Stimulated activated CD8-positive, alpha-beta memory T cell treated with anti-CD3 and anti-CD28 coated beads, Interleukin-15, amount 100 ng/mL, for 24 hours (primary cell): ENCODE measurements at places on chromosomes 12 and 14.
A peak's percentile ranks its signal among the peaks of the same experiment; 100 is the strongest.

DNA sequence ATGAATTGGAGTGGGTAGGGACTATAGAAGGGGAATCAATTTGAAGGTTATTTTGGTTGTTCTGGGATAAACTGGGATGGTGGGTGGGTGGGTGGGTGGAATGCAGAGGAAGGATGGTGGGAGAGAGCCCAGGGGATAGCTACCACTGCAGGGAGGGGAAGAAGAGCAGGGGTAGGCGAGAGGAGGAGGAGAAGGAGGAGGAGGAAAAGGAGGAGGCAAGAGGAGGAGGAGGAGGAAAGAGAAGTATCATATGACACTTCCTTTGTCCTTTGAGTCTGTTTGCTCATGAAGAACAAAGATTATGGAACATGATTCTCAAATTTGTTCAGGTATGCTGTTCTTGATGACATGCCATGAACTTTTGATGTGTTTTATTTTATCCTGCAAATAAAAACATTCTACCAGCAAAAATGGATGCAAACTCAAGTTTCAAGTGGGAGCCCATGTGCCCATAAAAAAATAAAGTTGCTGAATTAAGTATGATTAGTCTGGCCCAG lies 4.1 kb upstream of the BEST3 start:
- no peak for DNase-seq

DNA sequence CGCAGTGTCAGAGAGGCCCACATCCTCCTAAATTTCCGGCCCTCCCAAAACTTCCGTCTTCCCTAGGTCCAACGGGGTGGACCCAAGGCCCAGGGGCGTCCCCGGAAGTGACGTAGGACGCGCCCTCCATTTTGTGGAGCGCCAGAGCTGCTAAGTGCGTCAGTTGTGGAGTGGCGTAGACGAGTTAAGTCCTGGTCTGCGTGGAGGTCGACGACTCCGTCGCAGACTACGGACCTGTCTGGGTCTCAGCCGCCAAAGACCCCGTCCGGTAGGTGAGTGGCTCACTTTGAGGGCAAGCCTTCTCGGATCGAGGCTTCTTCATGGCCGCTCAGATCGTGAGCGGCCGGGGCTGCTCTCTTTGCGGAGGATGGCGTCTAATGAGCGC lies at the start of gene SRSF5:
SRSF5 (plus strand) TSS at position 159 of the 385 bp plus-strand sequence. CDS start 1,015 bp downstream, outside the sequence.
- DNase-seq, result peak; percentile 88

- no peak for DNase-seq
These were observed 4.8 kb downstream of the CDKN1B start for GRCh38 chr12:12721814-12722434.

GRCh38 chr14:80663541-80663940 lies 278.0 kb downstream of the CEP128 start:
- DNase-seq, result no peak

DNA sequence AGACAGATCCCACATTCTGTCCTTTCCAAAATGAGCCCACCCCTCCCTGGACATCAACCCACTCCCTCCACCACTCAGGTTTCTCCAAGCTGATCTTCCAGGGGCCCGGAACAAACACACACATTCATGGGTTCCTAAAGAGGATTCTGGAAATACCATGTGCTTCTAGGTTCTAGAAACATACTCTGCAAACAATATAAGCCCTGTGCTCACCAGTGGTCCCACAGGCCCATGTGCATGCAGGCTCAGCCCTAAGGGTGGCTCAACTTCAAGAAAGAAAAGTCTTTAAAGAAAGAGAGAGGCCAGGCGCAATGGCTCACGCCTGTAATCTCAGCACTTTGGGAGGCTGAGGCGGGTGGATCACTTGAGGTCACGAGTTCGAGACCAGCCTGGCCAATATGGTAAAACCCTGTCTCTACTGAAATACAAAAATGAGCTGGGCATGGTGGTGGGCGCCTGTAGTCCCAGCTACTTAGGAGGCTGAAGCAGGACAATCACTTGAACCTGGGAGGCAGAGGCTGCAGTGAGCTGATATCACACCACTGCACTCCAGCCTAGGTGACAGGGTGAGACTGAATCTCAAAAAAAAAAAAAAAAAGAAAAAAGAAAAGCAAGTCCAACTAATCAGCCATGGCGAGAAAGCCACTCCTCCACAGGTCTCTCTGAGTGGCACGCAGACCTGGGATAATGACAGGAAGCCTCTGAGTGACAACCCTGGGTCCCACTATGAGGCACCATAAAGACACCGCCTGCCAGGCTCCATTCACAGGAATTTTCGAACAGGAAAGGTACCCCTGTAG lies 59.5 kb upstream of the PNMA1 start:
- DNase-seq, result no peak

GRCh38 chr14:69351911-69352310 lies 46.2 kb downstream of the ERH start:
- no peak for DNase-seq

GRCh38 chr14:74829251-74829650 lies 46.7 kb downstream of the PROX2 start:
- DNase-seq, result no peak

DNA sequence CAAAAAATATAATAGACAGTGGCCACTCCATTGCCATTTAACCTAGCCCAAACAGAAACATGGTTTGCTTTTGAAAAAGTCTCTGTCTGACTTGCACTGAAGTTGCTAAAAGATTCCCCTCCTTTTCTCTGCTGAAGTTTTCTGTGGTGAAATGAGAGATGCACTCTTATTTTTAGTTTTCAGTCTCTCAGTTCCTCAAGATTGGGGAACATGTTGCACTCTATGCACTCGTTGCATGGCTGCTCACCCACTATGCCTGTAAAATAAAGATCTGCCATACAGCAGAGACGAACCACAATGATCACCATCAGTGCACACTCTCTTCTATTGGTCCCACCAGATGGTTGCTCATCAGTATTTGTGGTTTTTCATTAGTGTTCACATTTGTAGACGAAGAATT lies 13.1 kb upstream of the DAAM1 start:
- DNase-seq, result no peak

DNA sequence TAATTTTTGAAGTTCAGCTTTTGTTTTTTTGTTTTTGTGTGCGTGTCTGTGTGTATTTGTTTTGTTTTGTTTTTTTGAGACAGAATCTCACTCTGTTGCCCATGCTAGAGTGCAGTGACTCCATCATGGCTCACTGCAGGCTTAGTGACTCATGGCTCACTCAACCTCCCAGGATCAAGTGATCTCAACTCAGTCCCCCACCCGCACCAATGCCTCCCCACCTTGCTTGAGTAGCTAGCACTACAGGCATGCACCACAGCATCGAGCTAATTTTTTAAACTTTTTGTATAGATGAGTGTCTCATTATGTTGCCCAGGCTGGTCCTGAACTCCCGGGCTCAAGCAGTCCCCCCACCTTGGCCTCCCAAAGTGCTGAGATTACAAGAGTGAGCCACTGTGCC lies 981.4 kb downstream of the BCL11B start:
- DNase-seq, result no peak

- no peak for DNase-seq
These were observed 48.7 kb downstream of the MIPOL1 start for GRCh38 chr14:37246427-37246829.

GRCh38 chr14:93112891-93113677 lies 2.6 kb downstream of the ITPK1 start:
- peak; percentile 50 for DNase-seq

DNA sequence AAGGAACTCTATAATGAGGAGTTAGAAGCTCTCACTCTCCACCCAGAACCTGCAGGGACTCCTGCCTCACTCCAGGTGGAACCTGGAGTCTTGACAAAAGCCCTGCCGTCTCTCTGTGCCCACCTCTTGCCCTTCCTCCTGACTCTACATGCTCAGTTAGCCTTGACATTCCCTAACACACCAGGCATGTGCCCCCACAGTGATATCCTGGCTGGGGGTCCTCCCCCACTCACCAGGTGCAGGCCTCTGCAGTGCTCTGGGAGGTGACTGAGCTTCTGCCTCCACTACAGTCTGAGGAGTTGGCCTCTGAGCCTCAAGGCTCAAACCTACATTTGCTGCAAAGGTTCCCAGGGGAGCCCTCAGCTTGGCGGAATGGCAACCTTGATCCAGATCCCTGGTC lies 300.7 kb downstream of the ADGRD1 start:
- no peak for DNase-seq
